Osteoblast (primary cell): ENCODE measurements at places on chromosomes 2 and 18. TPM values are rescaled to one million over a fixed set of nuclear protein-coding genes. Genes with fewer than 3 reads are reported as not detected.

DNA sequence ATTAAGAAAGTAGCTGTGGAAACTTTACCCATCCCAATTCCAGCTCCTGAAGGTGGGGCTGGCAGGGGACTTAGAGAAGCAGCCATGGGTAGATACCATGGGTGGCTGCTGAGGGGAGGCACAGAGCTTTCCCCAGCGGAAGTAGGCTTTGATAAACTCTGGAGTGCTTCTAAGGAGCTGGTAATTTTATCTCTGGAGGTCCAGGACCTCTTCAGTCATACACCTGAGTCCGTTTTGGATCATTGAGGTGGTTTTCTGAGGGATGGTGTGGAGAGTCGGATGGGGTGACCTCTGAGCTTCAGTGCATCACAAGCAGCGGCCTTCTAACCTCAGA, 36.7 kb upstream of the BMP10 start:
- DNase-seq = no peak

The PXDN gene
- total RNA-seq = 307 and 324 TPM in 2 replicates

The LINC00305 gene
- not detected in 2 replicates for total RNA-seq

The ZNF385B gene
- 0.29 and 1.1 TPM in 2 replicates for total RNA-seq
